ENCODE measurements at places on chromosomes 13 and 19.

GRCh38 chr19:10168386-10168948 is 26.3 kb downstream of the DNMT1 start:
- DNase-seq = no peak

DNA sequence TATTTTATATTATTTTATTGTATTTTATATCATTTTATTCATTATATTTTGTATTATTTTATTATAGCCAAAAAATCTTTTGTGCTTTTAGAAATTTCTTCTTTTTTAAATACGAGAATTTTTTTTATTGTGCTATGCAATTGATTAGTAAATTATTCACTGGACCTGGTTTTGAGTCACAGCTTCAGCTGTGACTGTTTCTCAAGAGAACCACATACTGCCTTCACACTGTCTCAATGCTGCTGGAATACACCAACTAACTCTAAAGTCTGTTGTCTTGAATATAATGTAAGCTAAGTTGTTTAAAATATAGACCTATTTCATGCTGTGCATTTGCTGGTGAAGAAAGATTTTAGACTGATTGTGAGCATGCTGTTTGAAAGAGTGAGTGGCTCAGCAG is 423.6 kb downstream of the NDFIP2 start:
- no peak for DNase-seq

DNA sequence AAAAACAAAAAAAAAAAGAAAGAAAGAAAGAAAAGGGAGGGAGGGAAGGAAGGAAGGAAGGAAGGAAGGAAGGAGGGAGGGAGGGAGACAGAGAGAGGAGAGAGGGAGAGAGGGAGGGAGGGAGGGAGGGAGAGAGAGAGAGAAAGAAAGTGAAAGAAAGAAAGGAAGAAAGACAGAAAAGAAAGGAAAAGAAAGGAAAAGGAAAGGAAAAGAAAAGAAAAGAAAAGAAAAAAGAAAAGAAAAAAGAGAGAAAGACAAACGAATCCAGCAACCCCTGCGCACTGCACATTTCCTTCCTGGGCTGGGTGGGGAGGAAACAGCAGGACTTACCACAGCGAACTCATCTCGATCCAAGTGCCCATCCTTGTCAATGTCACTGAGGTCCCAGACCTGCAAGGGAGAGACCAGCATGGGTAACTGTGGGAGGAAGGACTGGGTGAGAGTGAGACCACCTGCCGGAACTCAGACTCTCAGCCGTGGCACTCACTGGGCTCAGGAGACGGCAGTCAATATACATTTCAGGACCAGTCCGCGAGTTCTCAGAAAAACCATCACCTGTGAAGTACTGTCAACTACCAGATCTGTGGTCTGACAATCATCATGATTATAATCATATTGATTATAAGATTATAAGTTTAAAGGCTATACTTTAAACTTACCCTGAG is 43.3 kb downstream of the EPS15L1 start:
- no peak for DNase-seq

DNA sequence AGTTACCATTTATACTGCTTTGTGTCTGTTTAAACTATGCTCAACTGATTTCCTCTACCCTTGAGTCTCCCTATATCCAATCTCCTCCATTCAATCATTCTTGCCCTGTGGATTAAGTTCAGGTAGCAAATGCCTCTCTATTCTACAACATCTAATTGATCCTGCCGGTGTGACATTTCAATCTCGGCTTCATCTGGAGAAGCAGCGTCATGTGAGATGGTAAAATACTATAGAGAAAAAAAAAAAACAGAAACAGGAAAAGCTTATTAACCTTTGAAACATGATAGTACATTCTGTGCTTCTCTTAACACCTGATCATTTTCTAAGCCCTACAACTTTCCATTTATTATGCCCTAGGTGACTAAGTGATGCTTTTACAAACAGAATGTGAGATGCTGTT is 89.4 kb downstream of the KCTD12 start:
- DNase-seq = no peak

DNA sequence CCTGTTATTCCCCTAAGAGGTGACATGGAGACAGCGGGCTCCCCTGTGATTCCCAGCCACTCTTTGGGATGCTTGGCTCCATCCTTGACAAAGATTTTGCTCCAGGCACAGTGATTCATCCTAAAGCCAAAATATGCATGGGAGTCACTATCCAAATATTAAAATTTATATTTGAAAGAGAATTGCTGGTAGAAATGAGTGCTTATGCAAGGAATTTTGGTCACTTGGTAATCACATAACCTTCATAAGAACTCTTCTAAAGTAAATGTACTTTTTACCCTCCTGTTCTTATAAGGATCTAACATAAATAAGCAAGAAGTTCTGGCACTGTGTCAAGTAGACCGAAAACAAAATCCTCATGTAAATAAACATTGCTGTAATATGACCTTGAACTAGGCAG is 385.8 kb downstream of the ITGBL1 start:
- no peak for DNase-seq

- DNase-seq = peak; percentile 69
Measured at GRCh38 chr19:6519289-6519688, 11.5 kb upstream of the TNFSF9 start.

- DNase-seq = no peak
Measured at GRCh38 chr13:45195421-45195820, 5.4 kb downstream of the KCTD4 start.

DNA sequence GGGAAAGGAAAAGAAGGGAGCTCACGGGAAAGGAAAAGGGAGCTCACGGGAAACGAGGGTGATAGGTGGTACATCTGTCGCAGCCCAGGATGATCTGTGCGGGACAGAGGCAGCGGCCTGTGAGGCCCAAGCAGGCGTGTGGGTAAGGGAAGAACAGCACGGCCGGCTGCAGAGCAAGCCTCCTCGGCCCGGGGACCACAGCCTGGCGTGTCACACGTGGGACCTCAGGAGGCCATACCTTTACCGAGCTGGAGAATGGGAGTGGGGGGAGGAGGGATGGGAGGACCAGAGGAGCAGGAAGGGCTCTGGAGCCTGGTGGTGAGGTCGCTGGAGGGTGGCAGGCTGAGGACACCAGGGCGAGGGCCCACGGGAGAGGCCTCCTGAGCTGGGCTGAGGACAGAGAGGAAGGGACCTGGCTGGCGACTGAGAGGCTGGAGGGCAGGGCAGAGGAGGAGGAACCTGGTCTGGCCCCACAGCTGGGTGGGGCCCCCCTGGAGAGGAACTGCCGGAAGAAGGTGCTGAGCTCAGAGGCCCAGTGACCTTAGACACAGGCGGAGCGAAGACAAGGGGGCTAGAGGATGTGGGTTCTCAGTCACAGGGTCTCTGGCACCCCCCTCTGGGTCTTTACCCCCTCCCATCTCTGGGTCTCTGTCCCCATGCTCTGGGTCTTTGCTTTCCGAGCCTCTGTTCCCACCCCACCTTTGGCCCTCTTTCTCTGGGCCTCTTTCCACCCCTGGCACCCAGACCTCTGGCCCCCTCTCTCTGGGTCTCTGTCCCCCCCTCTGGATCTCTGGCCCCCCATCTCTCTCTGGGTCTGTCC is 2.9 kb upstream of the FTL start:
- peak; percentile 94 for DNase-seq

- DNase-seq = no peak
Measured at GRCh38 chr19:55930996-55931515, 1.1 kb downstream of the NLRP13 start.

DNA sequence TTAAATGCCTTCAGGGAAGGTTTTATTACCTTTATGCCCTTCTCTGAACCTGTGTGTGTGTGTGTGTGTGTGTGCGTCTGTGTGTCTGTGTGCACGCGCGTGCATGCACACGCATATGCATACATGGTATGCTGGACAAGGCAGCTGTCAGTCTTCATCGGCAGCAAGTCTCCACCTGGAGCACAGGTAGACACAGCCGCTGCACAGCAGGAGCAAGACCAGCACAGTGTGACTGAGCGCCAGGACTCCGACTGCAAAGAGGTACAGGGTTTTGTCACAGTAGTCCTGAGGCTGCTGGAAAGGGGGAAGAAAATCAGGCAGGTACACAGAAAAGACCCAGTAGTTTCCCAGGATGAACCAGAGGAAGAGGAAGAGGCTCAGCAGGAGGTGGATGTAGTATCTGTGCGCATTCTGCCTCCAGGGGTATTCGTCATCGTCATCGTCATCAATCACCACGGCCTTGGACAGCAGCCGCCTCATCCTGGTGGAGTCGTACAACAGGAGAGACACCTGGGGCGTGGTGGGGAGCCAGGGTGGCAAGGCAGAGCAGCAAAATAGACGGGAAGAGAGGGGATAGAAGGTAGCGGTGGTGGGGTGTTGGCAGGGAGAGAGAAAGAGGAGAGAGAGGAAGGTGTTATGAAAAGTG is 12.8 kb upstream of the DHRS12 start:
- peak; percentile 40 for DNase-seq

DNA sequence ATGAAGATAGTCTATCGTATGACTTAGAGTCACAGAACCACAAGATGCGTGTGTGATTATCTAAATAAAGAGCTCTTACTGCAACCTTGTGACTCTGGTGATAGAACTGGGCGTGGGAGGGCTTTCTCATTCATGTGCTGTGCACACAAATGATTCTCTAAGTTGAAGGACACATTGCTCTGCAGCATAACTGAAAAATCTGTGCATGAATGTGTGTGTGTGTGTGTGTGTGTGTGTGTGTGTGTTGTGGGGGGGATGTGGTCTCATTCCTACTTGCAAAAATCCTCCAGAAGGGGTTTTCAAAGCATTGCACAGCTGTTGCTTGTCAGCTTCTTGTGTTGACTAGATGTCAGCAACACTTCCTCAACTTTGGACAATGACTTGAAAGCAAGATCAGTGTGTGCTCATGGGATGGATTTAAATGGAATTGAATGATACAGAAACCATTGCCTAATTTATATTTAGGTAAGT is 22.4 kb downstream of the LRCH1 start:
- no peak for DNase-seq

DNA sequence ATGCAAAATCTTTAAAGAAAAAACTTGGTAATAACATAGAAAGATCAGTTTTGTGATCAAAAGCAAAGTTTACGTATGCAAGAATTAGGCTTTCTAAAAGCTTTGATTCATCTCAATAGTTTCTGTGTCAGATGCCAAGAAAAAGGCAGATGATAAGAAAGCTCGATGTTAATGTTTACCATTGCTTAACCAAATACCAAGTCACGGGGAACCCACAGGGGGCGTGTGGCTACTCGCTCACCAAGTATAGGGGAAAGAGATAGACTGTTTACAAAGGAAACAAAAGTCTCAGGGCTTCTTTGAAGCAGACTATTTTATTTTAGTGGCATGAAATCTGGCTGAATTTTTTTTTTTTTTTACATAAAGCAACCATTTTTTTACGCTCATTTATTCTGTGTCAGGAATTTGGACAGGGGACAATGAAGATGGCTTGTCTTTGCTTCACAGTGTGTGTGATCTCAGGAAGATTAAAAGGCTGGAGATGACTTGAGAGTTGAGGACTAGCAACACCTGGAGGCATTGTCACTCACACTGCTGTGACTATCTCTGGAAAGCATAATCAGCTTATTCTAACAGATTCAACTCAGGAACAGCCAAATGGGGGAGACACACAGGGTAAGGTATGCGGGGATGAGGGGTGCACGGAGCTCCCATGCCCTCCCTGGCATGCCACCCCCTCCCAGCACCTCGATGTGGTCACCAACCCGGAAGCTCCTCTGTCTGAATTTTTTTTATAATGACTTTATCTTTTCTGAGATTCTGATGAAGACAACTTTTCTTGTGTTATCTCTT is 24.9 kb downstream of the RCBTB1 start:
- peak; percentile 29 for DNase-seq

DNA sequence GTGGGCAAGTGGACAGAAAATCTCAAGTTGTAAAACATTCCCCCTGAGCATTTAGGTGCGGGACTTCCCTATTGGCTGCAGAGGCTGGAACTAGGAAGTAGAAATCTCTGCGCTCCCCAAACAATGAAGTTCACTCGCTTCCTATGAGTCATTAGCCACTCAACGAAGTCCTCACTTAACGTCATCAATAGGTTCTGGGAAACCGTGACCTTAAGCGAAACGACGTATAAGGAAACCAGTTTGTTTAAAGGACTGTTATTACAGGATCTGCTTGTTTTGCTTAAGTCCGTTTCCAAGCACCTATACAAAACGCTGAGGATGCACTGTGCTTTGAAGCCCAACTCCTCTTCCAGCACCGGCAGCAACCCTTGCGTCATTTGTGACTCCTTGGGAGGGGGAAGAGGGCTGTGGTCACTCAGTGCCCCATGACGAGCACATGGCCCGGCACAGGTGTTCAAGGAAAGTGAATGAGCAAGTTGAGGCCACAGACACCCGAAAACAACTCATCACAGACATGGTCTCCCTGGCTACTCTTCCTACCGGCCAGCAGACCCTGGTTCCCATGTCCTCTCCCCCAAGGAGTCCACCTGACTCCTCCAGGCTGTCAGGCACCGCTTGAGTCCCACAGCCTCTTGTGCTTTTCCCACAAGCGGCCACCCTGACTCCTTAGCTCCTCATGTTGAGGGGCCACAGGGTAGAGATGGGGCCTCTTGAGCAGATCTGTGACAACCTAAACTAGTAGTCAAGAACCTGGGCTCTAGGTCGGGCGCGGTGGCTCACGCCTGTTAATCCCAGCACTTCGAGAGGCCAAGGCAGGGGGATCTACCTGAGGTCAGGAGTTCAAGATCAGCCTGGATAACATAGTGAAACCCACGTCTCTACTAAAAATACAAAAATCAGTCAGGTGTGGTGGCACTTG is 4.8 kb downstream of the RPS16 start:
- peak; percentile 100 for DNase-seq

GRCh38 chr13:77388944-77389624 is 62.2 kb upstream of the MYCBP2 start:
- DNase-seq = no peak

GRCh38 chr13:82569581-82569980 is 1312.7 kb downstream of the SLITRK1 start:
- DNase-seq = no peak

- DNase-seq = no peak
Measured at GRCh38 chr19:8484331-8484894, 18.0 kb downstream of the PRAM1 start.

DNA sequence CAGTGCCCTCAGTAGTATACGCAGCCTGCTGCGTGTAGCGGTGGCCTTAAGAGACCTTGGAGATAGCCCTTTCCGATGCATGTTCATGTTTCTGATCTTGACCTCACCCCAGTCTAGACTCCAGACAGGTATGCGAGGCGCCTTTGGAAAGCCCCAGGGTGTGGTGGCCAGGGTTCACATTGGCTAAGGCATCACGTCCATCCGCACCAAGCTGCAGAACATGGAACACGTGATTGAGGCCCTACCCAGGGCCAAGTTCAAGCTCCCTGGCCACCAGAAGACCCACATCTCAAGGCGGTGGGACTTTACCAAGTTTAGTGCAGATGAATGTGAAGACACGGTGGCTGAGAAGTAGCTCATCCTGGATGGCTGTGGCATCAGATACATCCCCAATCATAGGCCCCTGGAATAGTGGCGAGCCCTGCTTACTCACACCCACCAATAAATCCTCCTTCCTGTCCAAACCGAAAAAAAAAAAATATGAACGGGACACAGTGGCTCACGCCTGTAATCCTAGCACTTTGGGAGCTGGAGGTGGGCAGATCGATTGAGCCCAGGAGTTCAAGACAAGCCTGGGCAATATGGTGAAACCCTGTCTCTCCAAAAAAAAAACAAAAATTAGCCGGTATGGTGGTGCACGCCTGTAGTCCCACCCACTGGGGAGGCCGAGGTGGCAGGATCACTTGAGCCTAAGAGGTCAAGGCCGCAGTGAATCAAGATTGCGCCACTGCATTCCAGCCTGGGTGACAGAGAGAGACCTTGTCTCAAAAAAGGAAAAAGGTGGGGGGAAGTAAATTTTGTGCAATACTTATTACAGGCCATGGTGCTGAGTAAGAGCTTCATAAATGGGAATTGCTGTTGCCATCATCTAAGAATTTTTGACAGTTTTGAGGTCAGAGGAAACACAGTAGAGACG is 12.4 kb upstream of the CBLC start:
- DNase-seq = peak; percentile 89

- DNase-seq = no peak
Measured at GRCh38 chr13:109599901-109600657, 186.3 kb downstream of the IRS2 start.

GRCh38 chr13:64633948-64634347 is 2596.2 kb downstream of the PCDH9 start:
- DNase-seq = no peak
